ENCODE measurements at places on chromosomes 2 and 18.

- no peak for DNase-seq
Measured at GRCh38 chr2:161046876-161047275, 113.4 kb upstream of the TANK start.

GRCh38 chr2:147923846-147924245 is 79.0 kb downstream of the ACVR2A start:
- DNase-seq, result peak; percentile 52

GRCh38 chr18:62877411-62878221 is 162.3 kb downstream of the PHLPP1 start:
- DNase-seq, result peak; percentile 72

DNA sequence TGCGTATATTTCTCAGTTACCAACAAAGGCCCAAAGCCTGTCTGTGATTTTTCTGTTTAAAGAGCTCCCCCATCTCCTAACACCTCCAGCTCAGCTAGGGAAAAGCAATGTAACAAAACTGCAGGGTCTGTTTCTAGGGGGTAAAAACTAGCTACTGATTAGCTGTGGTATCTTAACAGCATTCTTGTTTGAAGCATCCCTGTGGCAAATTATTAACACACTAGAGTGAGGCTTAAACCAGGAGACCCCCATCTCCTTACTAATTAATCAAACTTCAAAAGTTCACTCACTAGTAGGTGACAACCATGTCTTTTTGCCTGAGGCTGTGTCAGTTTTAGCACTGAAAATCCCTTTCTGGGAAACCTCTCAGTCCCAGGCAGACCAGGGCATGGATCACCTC is 186.2 kb upstream of the PARD3B start:
- DNase-seq, result no peak

GRCh38 chr18:5543773-5544389 is at the start of gene EPB41L3:
TSS of gene EPB41L3 (minus strand) at chr18:5543997. CDS start at chr18:5489183, 54,814 bp downstream.
- DNase-seq, result peak; percentile 61

DNA sequence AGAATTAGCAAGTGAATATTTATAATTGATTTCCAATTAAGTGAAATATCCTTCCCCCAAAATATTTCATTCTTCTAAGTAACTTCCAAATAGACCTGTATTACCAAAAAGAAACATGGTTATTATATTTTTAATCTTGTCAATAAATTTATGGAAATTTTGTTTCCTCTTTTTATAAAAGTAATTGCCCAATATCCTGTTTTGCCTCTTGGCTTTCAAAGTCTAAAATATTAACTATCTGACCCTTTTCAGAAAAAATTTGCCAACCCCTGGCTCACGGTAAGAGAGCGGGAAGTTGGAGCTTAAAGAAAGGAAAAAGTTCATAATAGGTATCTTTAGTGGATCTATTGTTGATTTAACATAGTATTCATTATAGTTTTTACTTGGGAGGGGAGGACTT is 20.4 kb upstream of the SANBR start:
- no peak for DNase-seq

DNA sequence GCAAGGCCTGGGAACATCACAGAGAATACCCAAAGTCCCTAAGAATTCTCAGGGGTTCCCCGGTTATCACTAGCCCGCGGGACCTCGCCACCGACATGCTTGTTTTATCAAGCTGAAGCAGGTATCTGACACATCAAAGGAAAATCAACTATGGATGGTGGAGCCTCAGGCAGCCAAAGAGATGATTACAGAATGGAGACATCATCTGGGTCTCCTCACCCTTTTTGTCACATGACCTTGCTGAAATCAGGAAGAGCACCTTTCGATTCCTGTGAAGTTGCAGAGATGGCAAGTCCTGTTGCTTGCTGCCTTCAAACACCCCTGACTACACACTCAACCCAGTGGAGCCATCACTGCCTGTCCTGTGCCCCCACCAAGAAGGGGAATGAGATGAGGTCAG is 19.2 kb upstream of the CAB39 start:
- DNase-seq, result no peak

DNA sequence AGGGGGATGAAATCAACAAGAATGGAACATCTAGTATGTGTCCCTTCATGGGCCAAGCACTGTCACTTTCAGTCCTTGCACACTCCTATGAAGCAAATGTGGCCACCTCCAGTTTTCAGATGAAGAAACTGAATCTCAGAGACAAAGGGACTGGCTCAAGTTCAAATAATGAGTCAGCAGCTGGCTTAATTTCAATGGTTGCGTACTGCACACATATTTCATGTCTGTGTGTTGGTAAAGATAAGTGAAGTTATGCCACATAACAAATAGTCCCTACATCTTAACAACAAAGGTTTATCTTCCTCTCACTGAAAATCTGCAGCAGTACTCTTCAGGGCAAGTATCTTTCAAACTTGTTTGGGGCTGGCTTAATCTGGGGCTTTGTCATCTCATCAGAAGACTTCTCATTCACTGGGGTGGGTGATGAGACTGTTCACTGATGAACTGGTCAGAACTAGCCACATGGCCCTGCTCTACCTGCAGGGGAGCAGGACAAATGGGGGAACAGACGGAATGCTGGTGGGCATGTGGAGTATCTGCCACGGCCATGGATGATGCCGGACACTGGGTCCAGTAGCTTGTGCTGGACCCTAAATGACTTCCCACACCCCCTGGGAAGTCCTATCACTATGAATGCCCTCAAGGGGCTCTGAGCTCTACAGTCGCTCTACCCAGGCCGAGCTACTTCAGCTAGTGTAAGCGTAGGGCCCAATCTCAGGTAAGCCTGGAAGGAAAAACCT is 263.2 kb downstream of the CYP26B1 start:
- peak; percentile 14 for DNase-seq

- no peak for DNase-seq
Measured at GRCh38 chr18:79738041-79738461, 58.4 kb downstream of the CTDP1 start.

DNA sequence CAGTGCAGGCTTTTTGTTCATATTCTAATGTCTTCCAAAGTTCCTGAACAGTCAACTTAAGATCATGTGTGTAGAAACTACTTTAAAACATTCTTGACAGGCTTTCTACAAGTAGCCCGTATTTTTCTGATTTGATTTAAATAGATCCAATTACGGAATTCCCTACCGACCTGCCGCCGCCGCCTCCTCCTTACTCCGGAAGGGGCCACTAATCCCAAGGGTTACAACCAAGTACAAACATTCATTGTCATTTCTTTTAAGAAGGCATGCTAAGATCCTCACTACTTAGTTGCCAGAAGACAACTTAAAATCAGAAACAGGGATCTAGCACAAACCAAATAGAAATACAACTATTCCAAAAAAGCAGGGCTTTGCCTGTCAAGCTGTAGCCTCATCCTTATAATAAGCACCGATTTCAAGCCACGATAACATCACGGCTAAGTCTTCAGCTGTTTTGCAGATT is 784 bp downstream of the WDR33 start:
- peak; percentile 48 for DNase-seq

- DNase-seq, result peak; percentile 48
Measured at GRCh38 chr2:33395655-33396249, 80.7 kb upstream of the RASGRP3 start.

DNA sequence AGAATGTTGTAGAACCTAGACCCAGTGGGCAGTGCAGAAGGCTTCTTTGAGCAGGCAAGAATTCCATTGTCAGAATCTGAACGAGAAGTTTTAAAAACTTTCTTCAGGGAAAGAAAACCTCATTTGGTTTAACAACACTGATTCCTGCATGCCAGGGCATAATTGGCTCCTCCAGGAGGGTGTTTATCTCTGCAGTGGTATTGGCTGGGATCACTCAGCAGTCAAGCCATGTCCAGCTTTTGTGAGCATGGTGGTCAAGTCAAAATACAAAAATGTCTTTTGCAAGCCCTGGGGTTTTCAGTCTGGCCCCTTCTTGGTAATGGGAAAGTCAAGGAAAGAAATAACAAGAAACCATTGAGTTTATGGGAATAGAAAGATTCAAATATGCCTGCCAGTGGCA is 28.3 kb downstream of the FHOD3 start:
- no peak for DNase-seq

- no peak for DNase-seq
Measured at GRCh38 chr2:85398426-85399182, 11.6 kb downstream of the CAPG start.

DNA sequence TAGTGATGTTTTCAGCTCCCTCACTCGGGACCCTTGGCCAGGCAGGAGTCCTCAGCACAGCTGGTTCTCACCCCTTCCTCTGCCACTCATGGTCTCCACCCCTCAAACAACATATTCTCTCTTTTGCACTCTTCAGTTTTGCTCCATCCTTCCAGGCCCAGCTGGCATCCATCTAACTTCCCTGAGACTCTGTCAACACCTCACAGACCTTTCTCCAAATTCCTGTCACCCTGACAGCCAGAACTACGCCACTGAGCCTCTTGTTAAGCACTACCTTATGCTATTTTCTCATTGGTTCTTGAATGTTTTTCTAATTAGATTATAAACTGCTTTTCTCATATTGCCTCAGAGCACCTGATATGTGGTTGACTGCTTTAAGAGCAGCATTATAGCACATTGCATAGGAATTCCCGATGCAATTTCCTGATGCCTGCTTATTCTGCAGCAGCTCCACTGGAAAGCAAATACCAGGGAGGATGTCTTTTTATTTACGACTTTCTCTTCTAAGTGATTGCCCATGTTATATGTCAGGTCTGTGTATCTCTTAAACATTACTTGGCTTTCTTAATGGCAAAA is 12.4 kb upstream of the INO80C start:
- DNase-seq, result no peak

- no peak for DNase-seq
Measured at GRCh38 chr2:128187032-128187654, 96.1 kb downstream of the UGGT1 start.

Data from tongue (tissue), 3 donors.